ENCODE measurements at places on chromosomes 7 and 10.

GRCh38 chr10:60511477-60512229 is 122.0 kb upstream of the ANK3 start:
- no peak for DNase-seq

DNA sequence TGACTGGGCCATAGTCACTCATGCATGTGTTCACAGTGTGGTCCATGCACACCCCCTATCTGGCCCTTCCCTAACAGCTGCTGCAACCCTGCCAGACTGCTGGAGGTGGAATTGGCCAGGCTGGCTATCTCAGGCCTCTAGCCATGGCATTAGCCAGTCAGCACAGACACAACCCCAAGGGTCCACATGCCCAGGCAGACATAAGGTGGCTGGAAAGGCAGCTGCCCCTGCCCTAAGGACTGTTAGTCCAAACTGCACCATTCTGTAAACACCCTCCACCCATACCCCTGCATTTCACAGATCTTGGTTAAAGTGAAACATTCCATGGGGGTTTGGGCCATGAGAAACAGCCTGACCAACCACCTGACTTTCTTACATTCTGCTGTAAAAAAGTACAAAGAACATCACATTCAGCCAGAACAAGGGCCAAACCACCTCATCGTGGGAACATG is 137.4 kb upstream of the KCNMA1 start:
- DNase-seq, result no peak

DNA sequence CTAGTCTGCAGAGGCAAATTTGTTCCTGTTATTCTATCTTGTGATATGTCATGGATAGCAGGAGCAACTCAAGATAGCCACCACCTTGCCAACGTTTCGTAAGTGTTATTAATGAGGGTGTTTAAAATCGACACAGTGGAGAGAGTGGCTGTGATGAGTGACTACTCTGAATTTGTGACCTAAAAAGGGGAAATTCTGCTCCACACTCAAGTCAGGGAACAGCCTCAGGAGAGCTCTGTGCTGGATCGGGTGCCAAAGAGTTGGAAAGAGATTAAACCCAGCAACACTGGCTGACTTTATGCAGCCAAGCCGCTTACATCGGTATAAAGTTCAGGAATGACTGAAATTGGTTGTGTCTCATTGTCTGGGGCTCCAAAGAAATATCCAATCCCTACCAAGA is 9.5 kb downstream of the TACC2 start:
- DNase-seq, result no peak

DNA sequence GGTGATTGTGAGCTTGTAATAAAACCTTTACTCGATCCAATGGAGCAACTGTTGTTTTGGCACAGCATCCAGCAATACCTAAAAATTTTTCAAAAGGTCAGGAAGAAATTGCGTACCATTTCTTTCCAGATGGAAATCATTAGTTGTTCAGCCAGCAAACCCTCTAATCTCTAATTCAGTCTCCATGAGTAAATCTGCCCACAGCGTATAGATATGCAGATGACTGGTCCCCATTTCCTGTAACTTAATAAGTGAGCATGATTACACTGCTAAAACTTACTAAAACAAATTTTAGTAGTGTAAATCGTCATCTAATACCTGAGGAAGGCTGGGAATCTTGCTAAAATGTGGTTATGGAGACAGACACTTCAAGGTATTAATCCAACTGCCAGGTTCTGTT is 10.6 kb downstream of the SLC25A16 start:
- DNase-seq, result no peak

GRCh38 chr10:36094096-36094495 is 452.0 kb upstream of the FZD8 start:
- no peak for DNase-seq

DNA sequence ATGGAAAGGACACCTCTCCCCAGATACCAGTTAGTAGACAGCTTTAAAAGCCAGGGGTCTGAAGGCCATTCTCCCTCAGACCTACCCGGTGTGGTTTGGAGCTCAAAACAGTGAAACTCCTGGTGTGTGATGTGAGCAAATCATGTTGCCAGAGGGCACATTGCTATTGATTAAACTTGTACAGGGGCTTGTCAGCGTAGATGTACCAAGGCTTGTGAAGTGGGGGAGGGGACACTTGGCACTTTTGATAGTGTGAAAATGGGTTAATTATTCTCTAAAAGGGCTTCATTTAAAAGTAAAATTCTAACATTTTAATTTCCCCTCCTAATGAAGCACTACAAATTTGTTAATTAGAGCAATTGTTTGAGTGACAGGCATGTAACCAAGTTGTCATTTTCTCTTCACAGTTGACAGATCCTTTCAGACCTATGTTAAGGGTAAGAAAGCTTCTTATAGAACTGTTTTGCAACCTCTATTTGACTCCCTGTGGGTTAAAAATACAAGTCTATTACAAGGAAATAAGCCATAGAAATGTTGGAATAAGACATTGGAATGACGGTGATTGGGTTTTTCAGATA is 356.9 kb upstream of the GALNT17 start:
- no peak for DNase-seq

- no peak for DNase-seq
These were observed 186.8 kb upstream of the YAE1 start for GRCh38 chr7:39379416-39379815.

DNA sequence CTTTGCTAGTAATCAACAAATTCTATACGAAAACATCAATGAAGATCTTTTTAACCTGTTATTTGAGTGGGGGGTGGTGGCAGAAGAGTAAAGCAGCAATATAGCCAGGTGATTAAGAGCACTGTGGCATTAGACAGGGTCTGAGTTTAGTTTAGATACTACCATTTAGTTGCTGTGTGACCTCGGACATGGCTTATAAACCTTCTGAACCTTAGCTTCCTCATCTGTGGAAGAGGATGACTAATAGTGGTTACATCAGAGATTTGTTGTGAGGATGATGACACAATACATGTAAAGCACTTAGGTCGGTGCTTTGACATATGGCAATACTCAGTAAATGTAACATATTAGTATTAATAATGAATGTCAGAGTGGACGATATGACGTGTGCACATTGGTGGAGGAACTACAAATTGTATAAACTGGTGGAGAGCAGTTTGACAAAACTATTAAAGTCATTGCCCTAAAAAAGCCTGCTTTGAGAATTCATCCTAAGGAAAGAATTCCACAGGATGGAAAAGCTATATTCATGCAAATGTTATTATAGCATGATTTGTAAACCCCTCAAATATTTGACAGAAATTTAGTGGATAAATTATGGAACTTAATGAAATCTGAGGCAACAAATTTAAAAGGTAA is 24.3 kb downstream of the SPAG6 start:
- DNase-seq, result no peak

- DNase-seq, result no peak
These were observed 570 bp downstream of the TBC1D12 start for GRCh38 chr10:94402843-94403379.

GRCh38 chr7:139431459-139431858 is 52.0 kb downstream of the KLRG2 start:
- no peak for DNase-seq

DNA sequence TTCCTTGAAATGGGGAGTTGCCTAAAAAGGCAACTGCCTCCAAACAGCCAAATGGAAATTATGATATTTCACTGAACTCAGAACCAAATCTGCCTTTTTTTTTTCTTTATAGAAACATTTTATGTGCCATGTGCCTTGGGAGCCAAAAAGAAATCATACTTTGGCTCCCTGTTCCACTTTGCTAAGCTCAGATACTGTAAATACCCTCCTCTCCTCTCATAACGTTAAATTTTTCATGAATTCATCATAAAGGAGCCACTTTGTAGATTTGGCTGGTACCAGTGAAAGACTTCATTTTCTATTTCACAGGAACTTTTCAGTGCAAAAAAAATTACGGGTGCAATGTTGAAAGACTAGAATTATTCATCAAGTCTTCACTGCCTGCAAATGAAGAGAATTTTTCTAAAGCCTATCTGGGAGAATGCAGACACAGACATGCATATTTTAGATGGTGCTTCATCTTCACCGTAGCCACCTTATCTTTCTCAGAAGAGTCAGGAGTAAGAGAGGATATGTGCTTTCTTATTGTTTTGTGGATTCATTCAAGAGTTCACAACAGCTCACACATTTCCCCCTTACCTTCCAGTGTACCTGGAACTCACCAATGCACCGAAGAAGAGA is 742.3 kb upstream of the GALNT17 start:
- no peak for DNase-seq

- DNase-seq, result no peak
These were observed 37.4 kb downstream of the VKORC1L1 start for GRCh38 chr7:65910237-65910636.

DNA sequence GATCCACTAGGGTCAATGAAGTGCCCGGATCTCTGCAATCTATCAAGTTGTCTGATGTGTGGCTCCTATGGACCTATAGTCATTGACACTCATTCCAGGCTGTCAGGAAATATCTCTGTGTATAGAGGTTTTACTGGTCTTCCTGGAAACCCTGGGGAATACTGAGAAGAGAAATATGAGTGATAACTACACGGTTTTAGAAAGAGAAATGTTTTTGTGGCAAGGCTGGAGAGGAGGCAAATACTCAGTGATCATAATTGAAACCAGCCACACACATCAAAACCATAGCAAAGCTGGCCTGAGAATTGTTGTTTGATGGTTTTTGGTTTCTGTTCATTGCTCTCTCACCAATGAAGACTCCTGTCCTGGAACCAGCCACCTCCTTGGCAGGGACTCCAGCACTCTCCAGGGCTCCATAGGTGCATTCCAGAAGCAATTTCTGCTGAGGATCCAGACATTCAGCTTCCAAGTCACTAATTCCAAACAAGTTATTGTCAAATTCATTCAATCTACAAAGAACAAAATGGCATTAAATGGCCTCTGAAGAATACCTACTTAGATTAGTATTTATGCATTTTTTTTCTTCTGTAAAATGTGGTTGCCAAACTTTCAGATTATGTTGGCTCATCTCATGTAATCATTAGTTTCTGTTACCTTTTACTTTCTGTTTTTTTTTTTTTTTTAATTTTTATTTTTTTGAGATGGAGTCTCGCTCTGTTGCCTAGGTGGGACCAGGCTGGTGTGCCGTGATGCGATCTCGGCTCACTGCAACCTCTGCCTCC is 108.6 kb upstream of the ABI1 start:
- DNase-seq, result no peak

- no peak for DNase-seq
These were observed 37.1 kb upstream of the GNAT3 start for GRCh38 chr7:80548840-80549530.

- DNase-seq, result no peak
These were observed 986.9 kb downstream of the TYW1 start for GRCh38 chr7:67983486-67983885.

GRCh38 chr7:21044913-21045568 is 258.4 kb upstream of the SP8 start:
- no peak for DNase-seq

DNA sequence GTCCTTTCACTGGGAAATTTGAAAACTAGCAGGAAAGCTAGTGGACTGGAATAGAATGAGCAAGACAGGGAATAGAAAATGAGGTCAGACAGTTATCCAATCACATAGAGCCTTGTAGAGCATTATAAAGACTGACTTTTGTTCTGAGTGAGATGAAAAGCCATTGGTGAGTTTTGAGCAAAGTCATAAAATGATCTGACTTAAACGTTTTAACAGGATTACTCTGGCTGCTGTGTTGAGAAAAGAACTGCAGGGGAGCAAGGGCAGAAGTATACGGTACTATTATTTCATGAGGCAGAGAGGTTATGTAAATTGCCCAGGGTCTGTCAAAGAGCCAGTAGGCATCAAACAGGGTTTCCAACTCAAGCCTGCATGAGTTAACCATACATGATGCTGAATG is 393.4 kb downstream of the TFEC start:
- DNase-seq, result no peak

GRCh38 chr10:25017661-25018060 is 1.2 kb downstream of the THNSL1 start:
- DNase-seq, result no peak

GRCh38 chr7:84666651-84667050 is 472.1 kb upstream of the SEMA3A start:
- DNase-seq, result no peak

DNA sequence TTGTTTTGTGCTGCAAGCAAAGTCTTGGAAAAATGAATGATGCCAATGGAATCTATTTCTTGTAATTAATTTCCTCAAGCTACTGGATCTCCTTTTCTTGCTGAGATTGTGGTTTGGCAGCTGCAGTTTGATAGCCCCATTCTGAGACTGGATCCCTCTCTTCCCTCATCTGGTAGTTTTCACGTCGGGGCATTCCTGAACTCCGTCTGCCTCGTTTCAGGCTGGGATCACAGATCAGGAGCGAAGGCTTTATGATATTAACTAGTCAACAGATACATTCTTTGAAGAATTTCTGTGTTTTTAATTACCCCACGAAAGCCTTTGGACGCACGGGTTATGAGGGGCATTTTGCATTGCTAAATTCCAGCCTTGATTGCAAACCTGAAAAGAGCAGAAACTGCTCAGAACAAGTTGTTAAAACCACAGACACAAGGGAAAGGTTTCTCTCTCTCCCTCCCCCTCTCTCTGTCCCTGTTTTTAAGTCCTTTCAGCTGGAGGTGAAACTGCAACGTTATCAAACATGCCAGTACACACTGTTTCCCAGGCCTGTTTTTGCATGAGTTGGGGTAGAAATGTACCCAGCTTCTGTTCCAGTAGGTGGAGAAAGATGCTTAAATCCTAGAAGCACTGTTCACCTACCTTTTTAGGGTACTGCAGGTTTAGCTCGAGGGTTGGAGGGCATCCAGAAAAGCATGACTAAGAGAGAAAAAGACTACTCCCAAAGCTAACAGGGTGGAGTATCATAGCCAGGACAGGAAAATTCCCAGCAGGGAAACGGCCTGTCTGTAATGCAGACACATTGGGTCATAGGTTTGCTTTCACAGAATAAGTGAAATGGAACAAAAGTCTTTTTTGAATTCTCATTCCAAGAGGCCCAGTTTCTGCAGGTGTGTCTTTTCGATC is 124.3 kb downstream of the CUX1 start:
- DNase-seq, result no peak

DNA sequence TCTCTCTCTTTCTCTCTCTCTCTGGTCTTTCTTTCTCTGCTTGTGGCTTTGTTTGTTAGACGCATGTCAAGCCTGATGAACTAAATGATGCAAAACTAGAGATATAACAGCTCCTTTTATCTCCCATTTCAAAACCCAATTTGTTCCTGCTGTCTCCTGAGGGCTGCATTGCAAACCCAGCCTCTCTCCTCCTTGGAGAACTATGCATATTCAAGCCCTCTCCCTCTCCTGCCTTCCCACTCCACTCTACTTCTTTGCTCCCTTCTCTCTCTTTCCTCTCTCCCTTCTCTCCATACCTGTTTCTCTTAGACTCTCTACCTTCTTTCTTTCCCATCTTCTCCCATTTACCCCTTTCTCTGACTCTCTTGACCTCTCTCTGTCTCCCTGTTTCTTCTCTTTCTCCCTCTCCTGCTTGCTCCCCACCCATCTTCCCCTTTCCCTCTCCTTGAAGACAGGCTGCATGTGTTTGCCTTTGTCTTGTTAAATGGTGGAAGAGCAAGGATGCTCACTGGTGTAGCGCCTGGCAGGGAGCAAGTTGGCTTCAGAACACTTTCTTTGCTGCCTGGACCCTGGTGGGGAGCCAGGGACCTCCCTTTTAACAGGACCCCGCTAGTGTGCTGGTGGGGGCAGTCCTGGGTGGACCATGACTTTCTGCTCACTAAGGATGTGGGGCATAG is 142.9 kb downstream of the CDH23 start:
- no peak for DNase-seq

GRCh38 chr10:115975506-115975905 is 297.5 kb downstream of the GFRA1 start:
- DNase-seq, result no peak

- no peak for DNase-seq
These were observed 7.2 kb downstream of the CDCA7L start for GRCh38 chr7:21938463-21938862.

GRCh38 chr7:74612015-74612829 is 45.3 kb upstream of the GTF2I start:
- DNase-seq, result no peak

All from activated CD8-positive, alpha-beta memory T cell treated with anti-CD3 and anti-CD28 coated beads for 1 hour (primary cell).